ENCODE measurements at places on chromosomes 4 and X.

DNA sequence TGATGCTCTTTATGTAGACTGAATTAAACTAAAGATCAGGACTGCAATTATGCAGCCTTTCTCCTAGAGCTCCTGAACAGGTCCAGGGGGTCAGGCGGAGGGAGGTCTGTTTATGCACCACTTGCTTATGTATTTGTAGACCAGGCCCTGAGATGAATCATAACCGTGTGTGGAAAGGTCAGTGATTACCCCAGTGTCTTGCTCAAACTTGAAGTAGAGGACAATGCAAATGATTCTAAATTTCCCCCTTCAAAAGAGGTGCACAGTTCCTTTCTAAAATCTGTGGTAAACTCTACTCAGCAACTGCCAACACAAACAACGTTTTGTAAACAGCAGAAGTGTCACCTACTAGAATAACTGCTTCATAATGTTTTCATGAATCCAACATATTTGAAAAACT, 13.0 kb upstream of the TBC1D9 start:
- no peak for DNase-seq

DNA sequence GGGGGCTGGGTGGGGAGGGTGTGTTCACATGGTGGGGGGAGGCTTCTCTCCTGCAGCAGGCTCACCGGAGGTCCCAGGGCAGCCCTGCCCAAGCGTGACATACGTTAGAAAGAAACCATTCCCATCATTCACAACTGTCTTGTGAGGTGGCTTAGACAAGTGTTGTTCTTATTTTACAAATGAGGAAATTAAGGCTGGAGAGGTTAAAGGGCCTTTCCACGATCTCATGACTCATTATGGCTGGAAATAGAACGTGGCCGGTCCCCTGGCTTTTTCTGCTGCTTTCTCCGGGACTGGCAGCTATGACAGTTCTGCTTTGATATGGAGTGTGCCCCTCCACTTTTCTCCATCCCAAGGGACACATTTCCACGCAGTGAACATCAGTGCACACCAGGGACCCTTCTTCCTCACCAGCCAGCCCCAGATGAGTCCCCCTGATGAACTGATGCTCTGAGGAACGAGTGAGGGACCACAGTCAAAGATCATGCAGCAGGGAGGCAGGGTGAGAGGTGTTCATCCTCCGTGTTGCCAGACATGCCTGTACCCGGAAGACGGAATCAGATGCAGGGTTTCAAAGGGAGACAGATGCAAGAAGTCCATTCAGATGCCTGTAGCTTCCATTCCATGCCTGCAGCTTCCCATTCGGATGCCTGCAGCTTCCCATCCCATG, 64.0 kb upstream of the ACSL1 start:
- no peak for DNase-seq

DNA sequence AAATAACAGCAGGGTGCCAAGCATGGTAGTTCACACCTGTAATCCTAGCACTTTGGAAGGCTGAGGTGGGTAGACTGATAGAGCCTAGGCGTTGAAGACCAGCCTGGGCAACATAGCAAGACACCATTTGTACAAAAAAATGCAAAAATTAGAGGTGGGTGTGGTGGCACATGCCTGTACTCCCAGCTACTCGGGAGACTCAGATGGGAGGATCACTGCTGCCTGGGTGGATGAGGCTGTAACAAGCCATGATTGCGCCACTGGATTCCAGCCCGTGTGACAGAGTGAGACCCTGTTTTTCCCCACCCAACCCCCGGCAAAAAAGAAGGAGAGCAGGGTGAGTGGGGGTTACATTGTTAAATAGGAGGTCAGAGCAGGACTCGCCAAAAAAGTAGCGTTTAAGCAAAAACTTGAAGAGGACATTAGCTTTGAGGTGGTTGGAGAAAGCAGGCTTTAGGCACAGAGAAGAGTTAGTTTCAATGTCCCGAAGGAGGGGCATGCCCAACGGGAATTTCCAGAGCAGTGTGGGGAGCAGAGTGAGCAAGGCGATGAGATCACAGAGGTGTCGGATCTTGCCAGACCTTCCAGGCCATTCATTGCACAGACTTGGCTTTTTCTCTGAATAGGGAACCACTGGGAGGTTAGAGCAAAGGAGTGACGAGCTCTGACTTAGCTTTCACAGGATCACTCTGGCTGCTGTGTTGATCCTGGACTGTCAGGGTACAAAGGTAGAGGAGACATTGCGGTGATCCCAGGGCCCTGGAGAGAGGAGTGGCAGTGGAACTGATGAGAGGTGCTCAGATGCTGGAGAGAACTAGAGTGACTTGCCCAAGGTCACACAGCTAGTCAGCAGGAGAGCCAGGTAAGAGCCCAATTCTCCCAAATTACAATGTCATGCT, 70.6 kb downstream of the TRAPPC11 start:
- no peak for DNase-seq

- DNase-seq, result no peak
Observed at GRCh38 chrX:19293606-19294325, 50.0 kb upstream of the PDHA1 start.
